SJSA1 (cell line): ENCODE measurements at places on chromosomes 3 and 15. TPM values are rescaled to one million over a fixed set of nuclear protein-coding genes. Genes with fewer than 3 reads are reported as not detected.
A peak's percentile ranks its signal among the peaks of the same experiment; 100 is the strongest.

A4GNT gene
- not detected in 2 replicates for total RNA-seq

AMOTL2 gene
- 86.3 and 142 TPM in 2 replicates for total RNA-seq

KCTD6 gene
- total RNA-seq, result 1.9 and 8.9 TPM in 2 replicates

LMAN1L gene
- total RNA-seq, result not detected in 2 replicates

STAC gene
- total RNA-seq, result 24.1 and 29.1 TPM in 2 replicates

ABHD5 gene
- total RNA-seq, result 14.7 and 18.6 TPM in 2 replicates

GOLGA8G gene
- total RNA-seq, result 0.25 TPM in 1 of 2 replicates, not detected in the other

FILIP1L gene
- total RNA-seq, result 17.4 and 27.0 TPM in 2 replicates

MESP2 gene
- total RNA-seq, result not detected in 2 replicates

- no peaks in the 10 kb centered on the region for H3K36me3 ChIP-seq
- H3K4me3 ChIP-seq, result no peak overlapping the region
- no peak for DNase-seq
Observed at GRCh38 chr3:21484057-21484827, 266.8 kb downstream of the ZNF385D start.

GRCh38 chr15:66613743-66614142 lies 47.9 kb upstream of the LCTL start:
- H3K4me3 ChIP-seq, result no peak overlapping the region
- no peaks in the 10 kb centered on the region for H3K27me3 ChIP-seq
- DNase-seq, result no peak
- no peak overlapping the region for H3K27ac ChIP-seq
- peaks cover 24% of the 10 kb centered on the region for H3K4me1 ChIP-seq

DNA sequence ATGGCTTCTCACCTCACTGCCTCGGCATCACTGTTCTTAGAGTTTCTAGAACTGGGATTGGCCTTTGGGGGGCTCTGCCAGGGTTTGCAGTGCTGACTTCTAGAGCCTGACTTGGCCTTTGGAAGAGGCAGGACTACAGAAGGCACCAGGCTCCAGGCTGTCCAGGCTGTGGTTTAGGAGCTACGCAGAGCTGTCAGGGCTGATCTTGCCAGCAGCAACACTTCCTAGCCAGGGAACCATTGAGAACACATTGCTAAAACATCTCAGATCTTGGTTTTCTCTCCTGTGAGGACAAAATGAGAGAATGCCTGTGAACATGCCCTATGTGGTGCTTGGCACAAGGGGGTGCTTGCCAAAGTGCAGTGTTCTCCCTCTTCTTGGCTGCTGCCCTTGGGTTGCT lies 34.6 kb upstream of the APEH start:
- peaks cover 7% of the 10 kb centered on the region for H3K4me1 ChIP-seq
- no peaks in the 10 kb centered on the region for H3K27me3 ChIP-seq
- H3K36me3 ChIP-seq, result no peaks in the 10 kb centered on the region

DNA sequence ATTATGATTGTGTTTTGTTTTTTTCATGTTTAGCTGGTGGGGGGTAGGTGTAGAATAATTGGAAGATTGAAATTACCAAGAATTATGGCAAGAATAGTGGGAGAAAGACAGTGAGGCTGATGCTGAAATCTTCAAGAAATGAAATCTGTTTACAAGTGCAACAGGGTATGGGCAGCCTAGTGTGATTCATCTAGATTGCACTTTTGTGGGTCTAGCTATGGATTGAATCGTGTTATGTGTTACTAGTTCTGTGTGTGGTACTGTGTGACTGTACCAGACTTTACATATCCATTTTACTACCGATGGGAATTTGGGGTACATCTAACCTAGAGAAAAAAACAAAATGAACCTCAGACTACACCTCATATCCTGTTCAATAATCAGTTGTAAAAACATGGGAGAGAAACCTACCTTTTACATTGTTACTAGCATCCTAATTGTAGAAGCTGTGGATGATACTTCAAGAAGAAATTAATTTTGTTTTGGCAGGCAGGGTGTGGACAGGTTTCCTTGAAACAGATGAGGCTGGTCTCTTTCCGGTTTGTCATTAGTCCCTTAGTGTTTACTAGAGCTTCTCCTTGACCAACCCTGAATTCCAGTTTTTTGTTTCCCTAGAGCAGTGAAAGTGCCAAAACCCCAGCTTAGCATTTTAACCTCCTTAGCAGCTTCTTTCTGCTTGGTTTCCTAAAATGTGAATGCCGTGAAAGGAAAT lies 47.9 kb downstream of the OPA1 start:
- peaks cover 65% of the 10 kb centered on the region for H3K36me3 ChIP-seq
- no peaks in the 10 kb centered on the region for H3K4me1 ChIP-seq
- no peaks in the 10 kb centered on the region for H3K27me3 ChIP-seq
- H3K4me3 ChIP-seq, result no peak overlapping the region

- no peak overlapping the region for H3K27ac ChIP-seq
- no peaks in the 10 kb centered on the region for H3K4me1 ChIP-seq
Observed at GRCh38 chr3:15477951-15478639, 43.4 kb downstream of the COLQ start.

DNA sequence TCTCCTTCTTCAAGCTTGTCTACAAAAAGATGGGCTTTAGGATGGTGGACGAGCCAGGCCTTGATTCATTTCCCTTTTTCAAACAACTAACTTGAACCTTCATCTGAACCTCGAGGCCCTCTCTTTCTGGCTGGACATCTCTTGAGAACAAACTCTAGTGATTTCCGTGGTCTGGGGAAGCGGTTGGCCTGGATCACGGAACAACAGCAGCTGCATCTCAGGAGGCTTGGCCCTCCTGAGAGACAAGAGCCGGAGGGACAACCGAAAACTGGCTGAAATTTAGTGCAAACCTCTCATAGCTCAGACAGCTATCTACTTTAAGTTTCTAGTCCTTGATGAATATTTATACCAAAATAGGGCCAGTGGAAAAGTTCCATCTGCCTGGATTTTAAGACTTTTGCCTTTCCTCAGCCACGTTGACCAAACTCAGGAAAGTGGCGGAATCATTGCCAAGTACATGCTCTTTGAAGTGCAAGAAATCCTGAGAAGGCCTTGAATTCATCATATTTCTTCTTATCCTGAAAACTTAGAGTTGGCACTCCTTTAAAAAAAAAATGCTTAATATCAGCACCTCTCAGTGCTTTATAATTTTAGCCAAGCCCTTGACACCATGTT lies 14.5 kb downstream of the LMCD1 start:
- no peaks in the 10 kb centered on the region for H3K27me3 ChIP-seq
- H3K36me3 ChIP-seq, result no peaks in the 10 kb centered on the region
- no peak overlapping the region for H3K4me3 ChIP-seq
- no peak for DNase-seq

GRCh38 chr3:192128922-192129321 lies 598.4 kb downstream of the FGF12 start:
- no peak for DNase-seq
- H3K27me3 ChIP-seq, result no peaks in the 10 kb centered on the region
- H3K4me3 ChIP-seq, result no peak overlapping the region
- H3K27ac ChIP-seq, result no peak overlapping the region
- H3K36me3 ChIP-seq, result no peaks in the 10 kb centered on the region

- no peaks in the 10 kb centered on the region for H3K27me3 ChIP-seq
- no peak for DNase-seq
- no peak overlapping the region for H3K27ac ChIP-seq
- H3K36me3 ChIP-seq, result no peaks in the 10 kb centered on the region
- peaks cover 38% of the 10 kb centered on the region for H3K4me1 ChIP-seq
Observed at GRCh38 chr15:101573951-101574350, 78.2 kb downstream of the TM2D3 start.

DNA sequence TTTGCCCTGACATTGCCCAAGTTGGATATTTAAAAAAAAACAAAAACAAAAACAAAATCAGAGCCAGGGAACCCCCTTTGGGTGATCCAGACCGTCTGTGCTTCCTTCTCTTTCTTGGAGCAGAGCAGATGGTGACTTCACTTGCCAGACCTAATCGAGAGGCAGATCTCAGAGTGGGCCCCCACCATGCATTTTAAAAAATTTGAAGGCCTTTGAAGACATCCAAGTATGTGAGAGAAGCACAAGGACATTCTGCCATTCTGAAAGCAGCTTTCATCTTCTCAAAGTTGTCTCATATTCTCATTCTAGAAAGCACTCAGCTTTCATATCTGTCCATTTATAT lies 93.3 kb downstream of the SV2B start:
- no peaks in the 10 kb centered on the region for H3K36me3 ChIP-seq
- no peak overlapping the region for H3K4me3 ChIP-seq
- DNase-seq, result no peak
- no peaks in the 10 kb centered on the region for H3K4me1 ChIP-seq

DNA sequence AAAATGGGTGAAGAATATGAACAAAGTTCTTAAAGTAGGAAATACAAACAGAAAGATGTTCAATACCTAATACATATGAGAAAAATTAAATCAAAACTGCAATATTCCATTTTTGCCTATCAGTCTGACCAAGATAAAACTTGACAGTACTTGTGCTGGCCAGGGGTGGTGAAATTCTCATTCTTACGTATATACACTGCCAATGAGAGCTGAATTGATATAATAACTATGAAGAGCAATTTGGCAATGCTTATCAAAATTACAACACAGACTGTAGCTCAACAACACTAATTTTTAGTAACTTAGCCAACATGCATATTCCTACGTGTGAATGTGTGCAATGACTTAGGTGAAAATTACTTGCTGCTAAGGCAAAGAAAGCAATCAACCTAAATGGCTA lies 90.2 kb downstream of the SETD2 start:
- no peaks in the 10 kb centered on the region for H3K4me1 ChIP-seq
- H3K27me3 ChIP-seq, result no peaks in the 10 kb centered on the region
- no peak for DNase-seq
- H3K4me3 ChIP-seq, result no peak overlapping the region

DNA sequence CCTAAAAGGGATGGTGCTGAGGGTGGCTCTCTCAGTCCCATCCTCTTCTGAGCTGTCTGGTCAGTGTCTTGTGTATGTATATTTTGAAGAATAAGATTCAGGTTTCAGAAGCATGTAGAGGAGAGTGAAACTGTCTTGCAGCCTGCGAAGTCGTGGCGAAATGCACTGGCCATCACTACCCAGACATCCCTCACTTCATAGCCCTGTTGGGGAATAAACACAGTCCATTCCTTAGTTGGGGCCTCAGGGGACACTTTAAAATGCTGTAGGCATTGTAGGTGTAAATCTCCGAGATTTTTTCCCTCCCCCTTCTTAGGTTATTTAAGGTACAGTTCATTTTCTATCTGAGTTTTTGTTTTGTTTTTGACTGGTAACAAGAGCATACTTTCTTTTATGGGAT lies 93.8 kb downstream of the DNASE1L3 start:
- H3K27me3 ChIP-seq, result no peaks in the 10 kb centered on the region
- peaks cover 100% of the 10 kb centered on the region for H3K36me3 ChIP-seq
- peaks cover 13% of the 10 kb centered on the region for H3K4me1 ChIP-seq
- no peak overlapping the region for H3K27ac ChIP-seq
- DNase-seq, result no peak
- H3K4me3 ChIP-seq, result no peak overlapping the region

DNA sequence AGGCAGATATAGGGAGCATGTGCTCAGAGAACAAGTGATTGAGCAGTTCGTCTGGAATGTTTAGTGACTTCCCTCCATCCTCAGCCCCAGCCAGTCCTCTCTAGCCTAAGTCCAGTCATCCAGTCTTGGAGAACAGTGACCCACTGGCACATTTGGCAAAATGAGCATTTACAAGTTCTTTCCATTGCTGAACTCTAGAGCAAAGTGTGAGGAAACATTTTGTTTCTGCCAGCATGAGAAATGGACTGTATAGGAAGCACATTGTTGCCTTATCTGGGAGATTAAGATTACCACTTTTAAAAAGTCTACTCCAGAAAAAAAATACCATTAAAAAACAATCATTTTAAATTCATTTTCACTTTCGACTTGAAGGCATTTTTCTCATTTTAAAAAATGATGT lies 353.6 kb downstream of the SHQ1 start:
- no peak overlapping the region for H3K4me3 ChIP-seq
- H3K36me3 ChIP-seq, result no peaks in the 10 kb centered on the region
- H3K27me3 ChIP-seq, result no peaks in the 10 kb centered on the region

- H3K36me3 ChIP-seq, result no peaks in the 10 kb centered on the region
- H3K4me1 ChIP-seq, result peaks cover 19% of the 10 kb centered on the region
- DNase-seq, result peak; percentile 23
- no peak overlapping the region for H3K27ac ChIP-seq
- peaks cover 14% of the 10 kb centered on the region for H3K27me3 ChIP-seq
Observed at GRCh38 chr3:49554633-49555265, 472 bp downstream of the BSN start.

GRCh38 chr3:141235661-141236171 lies 4.1 kb downstream of the PXYLP1 start:
- no peak overlapping the region for H3K27ac ChIP-seq
- H3K4me3 ChIP-seq, result no peak overlapping the region
- DNase-seq, result no peak
- H3K27me3 ChIP-seq, result peaks cover 9% of the 10 kb centered on the region; the same call in 1 of the 2 replicates
- peaks cover 28% of the 10 kb centered on the region for H3K4me1 ChIP-seq

GRCh38 chr3:11363715-11364114 lies 91.5 kb downstream of the ATG7 start:
- H3K36me3 ChIP-seq, result peaks cover 60% of the 10 kb centered on the region
- H3K27me3 ChIP-seq, result no peaks in the 10 kb centered on the region
- peaks cover 45% of the 10 kb centered on the region for H3K4me1 ChIP-seq
- no peak overlapping the region for H3K4me3 ChIP-seq
- peak overlapping the region; percentile 57 for H3K27ac ChIP-seq
